Cortex of kidney (tissue), 1 donor: ENCODE measurements at places on chromosomes 3 and 15.

DNA sequence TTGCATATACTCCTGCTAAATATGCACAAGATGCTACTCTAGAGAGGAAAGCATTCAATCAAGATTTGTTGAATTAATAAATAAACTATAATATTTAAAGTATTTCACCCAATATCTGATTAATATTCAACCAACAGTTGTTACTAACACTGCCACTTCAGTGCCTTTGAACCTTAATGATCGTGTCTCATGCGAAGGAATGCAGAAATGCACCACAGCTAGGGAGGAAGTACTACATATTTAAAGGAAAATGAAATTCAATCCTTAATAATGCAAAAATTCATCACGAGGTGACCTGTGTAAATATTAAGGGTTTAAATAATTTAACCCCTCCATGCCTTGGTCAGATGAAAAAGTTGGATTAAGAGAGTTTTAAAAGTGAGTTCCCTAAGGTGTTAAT is 114.2 kb upstream of the DAZL start:
- DNase-seq, result no peak

GRCh38 chr3:142641504-142641903 is 45.3 kb downstream of the PLS1 start:
- no peak for DNase-seq

DNA sequence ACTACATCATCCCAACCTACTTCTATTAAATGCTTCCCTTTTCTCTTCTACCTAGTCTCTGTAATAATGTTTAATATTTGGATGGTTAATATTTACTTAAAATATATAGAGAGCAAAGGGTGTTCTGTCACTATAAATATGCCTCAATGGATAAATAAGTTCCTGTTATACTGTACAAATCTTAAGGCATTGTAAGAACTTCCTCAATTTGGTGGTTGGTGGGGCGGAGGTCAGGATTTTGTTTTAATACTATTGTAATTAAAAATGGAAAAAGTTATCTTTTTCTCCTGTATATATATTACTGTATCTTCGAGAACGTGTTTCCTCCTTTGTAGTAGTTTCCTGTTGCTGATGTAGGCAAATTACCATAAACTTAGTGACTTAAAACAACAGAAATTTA is 41.5 kb downstream of the SPRED1 start:
- DNase-seq, result no peak

DNA sequence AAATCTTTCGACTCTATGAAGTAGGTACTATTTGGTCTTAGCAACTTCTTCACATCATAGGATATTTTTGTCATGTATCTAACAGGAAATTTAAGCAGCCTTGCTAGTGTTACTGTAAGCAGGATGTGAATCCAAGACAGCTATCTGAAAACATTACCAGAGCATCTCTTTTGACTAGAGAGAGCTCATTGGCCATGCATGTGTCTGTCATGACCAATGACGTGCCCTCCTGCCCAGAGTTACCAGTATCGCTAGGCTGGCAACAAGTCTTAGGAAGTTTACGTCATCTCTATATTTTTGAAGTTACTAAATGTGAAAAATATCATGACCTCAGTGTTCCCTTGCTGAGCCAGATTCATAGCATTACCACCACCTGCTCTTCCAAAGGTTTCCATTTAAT is 130.9 kb upstream of the TP63 start:
- DNase-seq, result no peak

GRCh38 chr3:181823716-181824115 is 112.0 kb downstream of the SOX2 start:
- no peak for DNase-seq

GRCh38 chr15:50675535-50676144 is 11.0 kb downstream of the TRPM7 start:
- no peak for DNase-seq

GRCh38 chr3:23653647-23654525 is 151.9 kb upstream of the UBE2E1 start:
- DNase-seq, result no peak

GRCh38 chr15:25715536-25716413 is 147.4 kb downstream of the ATP10A start:
- no peak for DNase-seq

DNA sequence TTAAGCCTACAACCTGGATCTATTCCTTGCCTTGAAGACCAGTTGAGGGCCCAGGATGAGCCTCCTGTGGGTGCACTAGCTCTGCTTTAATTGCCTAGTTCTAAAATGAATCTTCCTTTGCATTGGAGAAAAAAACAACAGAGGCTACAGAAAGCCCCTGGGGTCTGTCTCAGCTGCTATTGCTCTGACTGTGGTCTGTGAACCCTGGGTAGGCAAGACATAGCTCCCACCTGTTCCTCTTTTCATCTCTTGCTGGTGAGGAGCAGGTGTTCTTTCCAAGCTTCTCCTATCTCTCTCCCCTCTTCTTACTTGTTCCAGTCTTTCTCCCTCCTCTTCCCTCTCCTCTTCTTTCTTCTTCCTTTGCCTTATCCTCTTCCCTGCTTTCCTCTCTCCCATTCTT is 28.8 kb downstream of the RBP2 start:
- no peak for DNase-seq

DNA sequence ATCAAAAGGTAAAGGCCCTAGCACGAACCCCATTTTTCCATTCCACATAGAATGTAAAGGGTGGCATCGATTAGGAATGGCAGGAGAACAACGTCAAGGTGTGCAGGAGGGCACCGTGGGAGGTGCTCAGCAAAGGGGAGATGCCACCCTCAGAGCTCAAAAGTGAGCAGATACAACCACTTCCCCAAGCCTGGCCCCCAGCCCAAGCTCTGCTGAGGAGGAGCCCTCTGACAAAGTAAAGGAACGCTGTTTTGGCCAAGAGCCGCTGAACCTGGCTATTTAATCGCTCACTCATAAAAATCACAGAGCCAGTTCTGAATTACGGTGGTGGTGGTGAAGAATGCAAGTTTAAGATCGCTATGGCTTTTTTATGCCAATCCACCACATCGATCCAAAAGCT is 12.4 kb downstream of the GNB5 start:
- no peak for DNase-seq

DNA sequence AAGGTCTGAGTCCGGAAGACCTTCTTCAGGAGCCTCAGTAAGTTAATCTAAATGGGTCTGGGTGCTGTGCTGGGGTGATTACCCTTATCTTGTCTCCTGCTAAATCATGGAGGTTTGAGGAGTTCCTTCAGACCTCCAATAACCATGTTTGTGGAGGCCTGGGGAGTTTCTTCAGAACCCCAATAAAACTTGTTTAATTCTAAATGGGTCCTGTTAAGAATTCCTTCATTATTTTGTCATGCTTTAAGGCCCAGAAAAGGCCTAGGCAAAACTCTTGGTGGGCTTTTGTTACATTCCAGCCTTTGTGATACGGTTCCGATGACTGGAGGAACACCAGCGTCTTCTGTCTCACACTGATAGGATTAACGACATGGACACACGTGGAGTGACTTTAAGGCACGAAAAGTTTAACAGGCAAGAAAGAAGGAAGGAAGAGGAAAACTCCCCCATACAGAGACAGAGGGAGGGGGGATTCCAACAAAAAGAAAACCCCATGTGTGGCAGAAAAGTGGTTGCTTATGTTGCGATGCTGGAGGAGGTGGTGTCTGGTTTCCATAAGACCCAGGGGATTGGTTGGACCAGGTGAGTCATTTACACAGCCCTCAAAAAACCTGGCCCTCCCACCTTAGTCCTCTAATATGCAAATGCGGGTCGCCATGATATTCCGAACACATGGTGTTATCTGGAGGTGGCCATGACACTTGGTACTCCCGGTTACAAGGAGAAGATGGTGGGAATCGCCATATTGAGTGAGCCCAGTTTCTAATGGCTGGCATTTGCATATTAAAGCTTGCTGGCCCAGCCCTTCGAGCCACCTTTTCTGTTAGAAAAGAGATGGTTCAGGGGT is 72.6 kb upstream of the MFGE8 start:
- no peak for DNase-seq

GRCh38 chr15:101490922-101491733 is 1.6 kb upstream of the PCSK6 start:
- DNase-seq, result no peak

GRCh38 chr3:126926684-126927400 is 56.1 kb upstream of the PLXNA1 start:
- DNase-seq, result no peak

- no peak for DNase-seq
Measured at GRCh38 chr3:14266361-14266760, 87.7 kb downstream of the LSM3 start.

- DNase-seq, result no peak
Measured at GRCh38 chr3:15815696-15816095, 17.9 kb upstream of the ANKRD28 start.

GRCh38 chr3:11390411-11391131 is 118.4 kb downstream of the ATG7 start:
- DNase-seq, result no peak
